Body of pancreas (tissue), 4 donors: ENCODE measurements at places on chromosomes 5 and 9. TPM values are rescaled to one million over a fixed set of nuclear protein-coding genes. Genes with fewer than 3 reads are reported as not detected.

DNA sequence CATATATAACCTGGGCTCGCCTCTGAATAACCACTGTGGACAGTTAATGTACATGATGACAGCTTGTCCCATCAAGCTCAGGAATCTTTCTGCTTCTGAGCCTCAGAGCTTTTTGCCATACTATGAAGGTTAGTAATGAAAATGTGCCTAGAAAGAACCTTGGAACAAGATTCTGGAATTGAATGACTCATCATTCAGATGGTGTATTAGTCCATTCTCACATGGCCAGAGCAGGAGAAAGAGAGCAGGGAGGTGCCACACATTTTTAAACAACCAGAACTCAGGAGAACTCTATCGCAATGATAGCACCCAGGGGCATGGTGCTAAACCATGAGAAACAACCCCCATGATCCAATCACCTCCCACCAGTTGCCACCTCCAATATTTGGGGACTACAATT lies 542.1 kb downstream of the PRR16 start:
- H3K36me3 ChIP-seq, result no peaks in the 10 kb centered on the region
- DNase-seq, result no peak
- no peak overlapping the region for H3K27ac ChIP-seq
- no peak overlapping the region for H3K4me3 ChIP-seq
- peaks cover 8% of the 10 kb centered on the region for H3K4me1 ChIP-seq

The PTPRD gene
- 4.9 TPM for total RNA-seq

The CNTFR gene
- 16.8 TPM for total RNA-seq

GRCh38 chr9:93648836-93649235 lies 72.5 kb downstream of the PHF2 start:
- H3K4me1 ChIP-seq, result no peaks in the 10 kb centered on the region
- no peak for DNase-seq
- no peaks in the 10 kb centered on the region for H3K27me3 ChIP-seq
- peaks cover 8% of the 10 kb centered on the region for H3K36me3 ChIP-seq
- no peak overlapping the region for H3K27ac ChIP-seq

DNA sequence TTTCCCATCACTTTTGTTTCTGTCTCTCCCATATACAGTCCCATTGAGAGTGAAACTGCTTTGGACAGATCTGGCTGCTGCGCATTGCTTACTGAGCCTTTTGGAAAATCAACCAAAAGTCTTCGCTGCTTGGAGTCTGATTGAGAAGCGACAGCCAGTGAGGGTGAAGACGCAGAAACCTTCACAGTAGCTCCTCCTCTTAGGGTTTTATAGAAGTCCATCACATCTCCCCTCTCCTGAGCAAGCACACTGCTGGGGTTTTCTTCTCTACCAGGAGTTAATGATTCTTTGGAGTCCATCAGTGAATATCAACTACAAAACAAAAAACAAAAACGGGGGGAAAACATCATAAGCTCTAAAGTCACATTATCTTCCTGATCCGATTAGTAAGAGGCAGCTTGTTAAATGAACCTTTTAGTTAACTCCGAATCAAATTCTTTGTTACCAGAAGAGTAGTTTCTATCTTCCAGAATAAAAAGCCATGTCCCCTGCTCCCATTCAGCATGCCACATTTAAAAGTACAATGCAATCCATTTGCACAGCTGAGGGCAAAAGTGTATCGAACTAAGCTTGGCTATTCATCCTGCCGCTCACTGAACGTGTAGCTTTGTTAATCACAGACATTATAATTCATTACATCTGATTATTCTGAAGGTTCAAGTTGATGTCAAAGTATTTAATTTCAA lies 2.8 kb downstream of the NR3C1 start:
- H3K4me3 ChIP-seq, result no peak overlapping the region
- H3K4me1 ChIP-seq, result peaks cover 54% of the 10 kb centered on the region
- H3K36me3 ChIP-seq, result no peaks in the 10 kb centered on the region
- H3K27me3 ChIP-seq, result no peaks in the 10 kb centered on the region

The SMIM33 gene
- not detected for total RNA-seq

DNA sequence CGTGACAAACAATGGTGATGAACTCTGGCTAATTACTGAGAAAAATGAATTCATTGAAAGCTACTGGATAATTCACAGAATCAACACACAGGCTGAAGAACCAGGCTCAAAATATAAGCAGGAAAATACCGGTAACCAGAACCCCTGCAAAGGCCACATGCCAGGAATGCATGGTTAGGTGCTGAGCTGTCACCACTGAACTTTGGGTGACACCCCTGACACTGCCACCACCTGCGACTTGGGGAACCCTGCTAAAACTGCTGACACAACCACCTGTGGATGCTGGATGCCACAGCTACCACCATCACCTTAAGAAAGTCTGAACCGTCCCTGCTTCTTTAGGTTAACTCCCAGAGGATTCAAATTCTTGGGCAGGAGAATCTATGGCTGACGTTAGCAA lies 72.0 kb upstream of the NR4A3 start:
- no peaks in the 10 kb centered on the region for H3K36me3 ChIP-seq
- no peaks in the 10 kb centered on the region for H3K27me3 ChIP-seq
- no peak for DNase-seq
- no peaks in the 10 kb centered on the region for H3K4me1 ChIP-seq
- no peak overlapping the region for H3K27ac ChIP-seq

- H3K27ac ChIP-seq, result peak overlapping the region; percentile 34
- no peak overlapping the region for H3K4me3 ChIP-seq
- peaks cover 34% of the 10 kb centered on the region for H3K4me1 ChIP-seq
Observed at GRCh38 chr5:138492560-138493045, 27.3 kb downstream of the EGR1 start.

DNA sequence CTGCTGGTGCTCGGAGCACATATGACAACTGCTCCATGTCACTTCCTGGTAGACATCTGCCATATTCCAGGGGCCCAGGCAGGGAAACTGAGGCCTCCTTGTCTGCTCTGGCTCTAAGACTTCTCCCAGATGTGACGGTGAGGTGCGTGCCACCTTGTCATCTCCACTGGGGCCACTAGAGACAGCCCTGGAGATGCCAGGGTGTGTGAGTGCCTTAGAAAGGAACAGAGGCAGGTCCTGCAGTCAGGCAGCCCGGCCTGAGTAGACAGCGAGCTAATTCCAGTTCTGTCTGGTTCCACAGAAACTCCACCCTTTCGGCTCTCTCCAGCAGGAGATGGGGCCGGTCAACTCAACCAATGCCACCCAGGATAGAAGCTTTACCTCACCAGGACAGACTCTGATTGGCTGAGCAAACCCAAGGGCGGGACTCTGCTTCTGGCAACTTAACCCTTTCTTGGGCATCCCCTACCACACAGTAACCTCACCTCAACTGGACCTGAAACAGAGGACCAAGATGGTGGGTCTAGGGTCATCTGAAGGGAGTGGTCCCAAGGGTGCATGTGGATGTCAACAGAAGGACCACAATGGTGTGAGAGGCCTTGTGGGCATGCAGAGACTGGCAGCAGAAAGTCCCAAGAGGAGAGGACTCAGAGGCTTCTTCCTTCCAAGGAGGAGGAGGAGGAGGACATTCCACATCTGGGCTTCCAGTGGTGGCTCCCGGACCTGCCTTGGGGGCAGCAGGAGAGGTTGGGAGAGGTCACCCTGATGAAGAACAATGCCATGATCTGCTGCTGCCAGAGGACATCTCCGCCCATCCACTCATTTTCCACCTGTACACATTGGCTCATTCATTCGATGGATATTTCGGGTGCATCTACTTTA lies 77.7 kb downstream of the RGS3 start:
- DNase-seq, result no peak
- H3K4me3 ChIP-seq, result no peak overlapping the region
- H3K27ac ChIP-seq, result no peak overlapping the region
- no peaks in the 10 kb centered on the region for H3K36me3 ChIP-seq

The ENTPD2 gene
- total RNA-seq, result 1.3 TPM

DNA sequence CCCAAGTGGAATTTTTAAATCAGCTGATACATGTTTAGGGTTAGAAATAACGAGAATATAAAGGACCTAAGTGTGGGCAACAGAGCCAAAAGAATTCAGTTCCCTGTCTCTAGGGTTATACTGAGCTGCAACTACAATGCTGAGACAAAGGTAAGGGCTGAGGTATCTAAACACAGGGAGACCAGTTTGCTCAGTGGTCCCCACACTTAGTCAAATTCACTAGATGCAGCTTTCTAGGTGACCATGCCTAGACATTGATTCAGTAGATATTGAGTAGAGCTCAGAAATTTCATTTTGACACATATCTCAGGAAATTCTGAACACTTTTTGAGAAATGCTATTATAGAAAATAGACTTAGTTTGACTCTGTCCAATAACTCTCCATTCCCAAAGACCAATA lies 84.8 kb downstream of the PPP2R2B start:
- no peak for DNase-seq
- H3K36me3 ChIP-seq, result no peaks in the 10 kb centered on the region
- no peaks in the 10 kb centered on the region for H3K4me1 ChIP-seq
- no peaks in the 10 kb centered on the region for H3K27me3 ChIP-seq
- no peak overlapping the region for H3K4me3 ChIP-seq

DNA sequence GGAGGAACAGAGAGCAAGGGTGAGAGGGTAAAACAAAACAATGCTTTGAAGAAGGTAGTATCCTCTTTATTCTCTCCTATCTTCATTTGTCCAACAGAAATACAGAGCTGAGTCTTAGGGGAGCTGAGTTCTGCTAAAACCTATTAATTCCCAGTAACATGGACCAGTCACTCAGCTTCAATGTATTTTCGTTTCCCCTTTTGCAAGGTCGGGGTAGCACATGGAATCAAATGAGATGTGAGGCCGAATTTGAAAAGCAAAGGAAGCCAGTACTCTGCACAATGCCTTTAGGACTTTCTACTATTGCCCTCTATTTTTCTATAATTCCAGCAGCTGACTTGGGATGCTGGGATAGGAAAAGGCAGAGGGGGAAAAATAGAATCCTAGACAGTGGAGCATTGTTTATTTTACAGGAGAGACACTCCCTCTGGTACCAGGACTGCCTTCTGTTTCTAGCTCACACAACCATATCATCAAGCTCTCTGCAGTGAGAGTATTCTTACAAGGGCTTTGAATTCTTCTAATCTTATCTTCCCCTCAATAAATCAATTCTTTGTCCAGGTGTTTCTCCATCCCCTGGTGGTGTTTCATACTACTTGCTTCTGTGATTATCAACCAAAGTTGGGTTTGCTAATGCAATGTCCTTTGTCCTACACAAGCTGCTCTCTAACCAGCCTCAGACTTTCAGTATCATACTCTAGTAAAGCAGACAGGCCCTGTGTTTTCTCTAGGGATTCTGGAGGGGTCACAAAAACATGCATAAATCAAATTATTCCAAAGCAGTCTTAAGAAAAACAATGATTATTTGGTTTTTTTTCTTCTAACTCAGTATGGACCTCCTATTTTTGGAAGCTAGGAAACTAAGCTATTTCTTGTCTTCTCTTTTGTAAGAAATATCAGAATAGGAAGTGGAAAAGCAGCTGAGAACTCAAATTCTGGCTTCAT lies 341.5 kb downstream of the OSTF1 start:
- H3K4me3 ChIP-seq, result no peak overlapping the region
- no peaks in the 10 kb centered on the region for H3K4me1 ChIP-seq
- no peaks in the 10 kb centered on the region for H3K36me3 ChIP-seq
- no peak overlapping the region for H3K27ac ChIP-seq
- H3K27me3 ChIP-seq, result no peaks in the 10 kb centered on the region

DNA sequence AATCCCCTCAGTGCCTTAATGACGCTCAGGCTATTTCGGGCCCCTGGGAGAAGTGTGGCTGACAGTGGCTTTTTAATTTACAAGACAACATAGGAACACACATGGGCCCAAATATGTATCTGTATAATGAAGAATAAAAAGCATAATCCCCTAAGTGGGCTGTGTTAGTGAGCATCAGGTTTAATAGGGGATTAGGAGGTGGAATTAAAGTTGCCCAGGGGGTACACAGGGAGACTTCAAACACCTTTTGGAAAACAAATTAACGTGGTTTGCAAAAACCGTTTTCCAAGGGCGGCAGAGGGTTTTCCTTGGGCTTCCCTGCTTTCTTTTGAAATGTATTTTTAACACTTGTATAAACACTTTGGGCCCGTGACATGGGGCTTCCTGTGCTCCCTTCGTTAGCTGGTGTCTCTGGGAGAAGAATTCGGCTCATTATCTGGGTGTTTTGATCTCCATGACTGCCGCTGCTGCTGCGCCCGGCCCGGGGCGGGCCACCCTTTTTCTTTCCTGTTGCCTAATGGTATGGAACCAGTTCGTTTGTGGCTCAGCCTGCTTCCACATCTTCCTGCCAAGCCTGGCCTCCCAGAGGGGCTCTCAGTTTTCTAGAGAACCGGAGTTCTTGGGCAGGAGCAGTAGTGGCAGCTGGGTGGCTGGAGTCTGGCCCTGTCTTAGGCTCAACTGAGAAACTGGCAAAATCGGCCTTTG lies 173.0 kb downstream of the MACROH2A1 start:
- no peak overlapping the region for H3K4me3 ChIP-seq
- no peaks in the 10 kb centered on the region for H3K36me3 ChIP-seq
- no peak overlapping the region for H3K27ac ChIP-seq
- no peaks in the 10 kb centered on the region for H3K27me3 ChIP-seq
- DNase-seq, result no peak
- H3K4me1 ChIP-seq, result no peaks in the 10 kb centered on the region

DNA sequence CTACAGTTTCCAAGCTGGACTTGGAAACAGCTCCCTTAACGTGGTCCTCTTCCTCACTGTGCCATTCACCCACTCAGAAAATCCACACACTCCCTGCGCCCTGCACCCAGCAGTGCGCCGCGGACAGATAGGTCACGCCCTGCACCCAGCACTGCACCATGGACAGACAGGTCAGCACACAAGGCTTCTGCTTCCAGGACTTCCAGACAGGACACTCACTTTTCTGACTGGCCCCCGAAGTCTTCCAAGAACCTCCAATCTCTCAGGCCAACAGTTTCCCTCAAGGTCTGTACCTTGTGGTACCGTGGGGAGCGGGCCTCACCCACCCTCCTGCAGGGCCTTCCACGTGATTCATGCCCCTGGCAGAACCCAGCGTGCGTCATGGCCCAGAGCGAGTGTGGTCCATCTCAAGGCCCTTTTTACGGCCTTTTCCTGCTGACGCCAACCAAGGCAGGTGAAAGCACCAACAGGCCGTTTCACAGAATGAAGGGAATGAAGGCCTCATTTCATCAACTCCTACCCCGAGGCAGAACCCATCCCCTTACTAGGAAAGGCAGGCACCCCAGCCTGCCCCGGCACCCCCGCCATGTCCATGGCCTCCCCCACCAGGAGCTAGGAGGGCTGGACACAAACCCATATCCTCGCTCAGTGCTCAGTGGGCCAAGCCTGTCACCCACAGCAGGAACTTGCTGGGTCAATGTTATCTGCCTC lies 17.3 kb downstream of the VAV2 start:
- DNase-seq, result peak; percentile 66
- no peak overlapping the region for H3K4me3 ChIP-seq

DNA sequence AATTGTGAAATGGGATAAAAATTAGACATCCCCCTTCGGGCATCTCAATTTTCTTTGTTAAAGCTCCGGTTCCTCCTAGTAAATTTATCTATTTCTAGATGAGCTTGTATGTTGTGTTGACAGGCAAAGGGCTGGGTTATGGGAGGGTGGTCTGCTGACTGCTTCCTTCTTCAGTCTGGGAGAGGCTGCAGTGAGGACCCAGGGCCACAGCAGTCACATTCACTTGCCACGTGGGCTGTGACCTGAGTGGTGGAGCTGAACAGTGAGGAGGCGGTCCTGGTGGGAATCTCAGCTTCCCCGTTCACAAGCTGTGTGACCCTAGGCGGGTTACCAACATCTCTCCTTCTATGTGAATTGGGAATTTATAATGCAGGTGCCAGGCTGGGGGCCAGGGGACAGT lies 57.5 kb upstream of the RXRA start:
- H3K27ac ChIP-seq, result no peak overlapping the region
- no peaks in the 10 kb centered on the region for H3K27me3 ChIP-seq
- peaks cover 16% of the 10 kb centered on the region for H3K4me1 ChIP-seq
- DNase-seq, result no peak

GRCh38 chr9:642014-642413 lies 199.5 kb upstream of the DMRT1 start:
- no peaks in the 10 kb centered on the region for H3K27me3 ChIP-seq
- DNase-seq, result no peak
- H3K4me1 ChIP-seq, result no peaks in the 10 kb centered on the region
- no peak overlapping the region for H3K4me3 ChIP-seq
